ENCODE measurements at places on chromosomes 3 and 15.

GRCh38 chr3:17033516-17034168 is 148.9 kb downstream of the PLCL2 start:
- DNase-seq = no peak

DNA sequence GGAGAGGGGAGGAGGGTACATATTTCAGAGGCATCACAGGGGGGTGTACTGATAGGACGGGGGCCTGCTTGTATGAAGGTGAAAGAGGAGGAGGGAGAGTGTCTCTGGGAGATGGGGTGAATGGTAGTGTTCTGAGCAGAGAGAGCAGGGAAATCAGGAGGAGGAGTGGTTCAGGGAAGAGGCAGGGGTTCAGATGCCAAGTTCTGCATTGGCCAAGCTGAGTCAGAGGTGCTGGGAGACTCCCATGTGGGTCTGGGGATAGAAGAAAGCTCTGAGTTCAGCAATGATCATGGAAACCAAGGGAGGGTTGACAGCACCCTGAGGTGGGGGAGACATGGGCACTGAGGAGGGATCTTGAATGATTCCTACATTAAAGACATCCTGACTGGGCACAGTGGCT is 3.0 kb downstream of the CYP8B1 start:
- DNase-seq = no peak

GRCh38 chr3:54374214-54374852 is 252.0 kb downstream of the CACNA2D3 start:
- DNase-seq = peak; percentile 12

DNA sequence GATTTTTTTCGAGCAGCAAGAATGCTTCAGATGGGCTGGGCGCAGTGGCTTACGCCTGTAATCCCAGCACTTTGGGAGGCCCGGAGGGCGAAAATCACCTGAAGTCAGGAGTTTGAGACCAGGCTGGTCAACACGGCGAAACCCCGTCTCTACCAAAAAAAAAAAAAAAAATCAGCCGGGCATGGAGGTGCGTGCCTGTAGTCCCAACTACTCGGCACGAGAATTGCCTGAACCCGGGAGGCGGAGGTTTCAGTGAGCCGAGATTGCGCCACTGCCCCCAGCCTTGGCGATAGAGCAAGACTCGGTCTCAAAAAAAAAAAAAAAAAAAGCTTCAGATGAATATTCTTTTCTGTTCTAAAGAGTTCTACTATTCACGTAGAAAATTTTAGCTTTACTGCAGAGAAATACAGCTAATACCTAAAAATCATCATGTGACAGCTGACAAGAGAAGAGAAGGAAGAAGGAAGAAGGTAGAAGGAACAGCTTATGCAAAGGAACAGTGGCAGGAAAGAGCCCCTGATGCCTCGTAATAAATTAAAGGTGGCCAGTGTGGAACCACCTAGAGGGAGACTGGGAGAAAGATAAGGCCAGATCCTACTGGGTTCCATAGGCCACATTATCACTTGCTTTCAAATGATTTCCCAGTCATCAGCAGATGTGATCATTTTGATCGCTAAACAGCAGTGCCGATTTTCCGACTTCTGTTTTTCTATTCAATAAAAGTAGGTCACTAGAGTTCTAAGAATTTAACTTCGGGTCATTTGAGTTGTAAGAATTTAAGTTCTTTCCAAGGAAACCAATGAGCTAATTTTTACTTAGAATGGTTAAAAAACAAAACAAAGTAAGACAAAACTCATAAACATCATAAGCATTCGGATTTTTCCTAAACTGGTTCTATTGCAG is 1.5 kb downstream of the CMTM6 start:
- no peak for DNase-seq

DNA sequence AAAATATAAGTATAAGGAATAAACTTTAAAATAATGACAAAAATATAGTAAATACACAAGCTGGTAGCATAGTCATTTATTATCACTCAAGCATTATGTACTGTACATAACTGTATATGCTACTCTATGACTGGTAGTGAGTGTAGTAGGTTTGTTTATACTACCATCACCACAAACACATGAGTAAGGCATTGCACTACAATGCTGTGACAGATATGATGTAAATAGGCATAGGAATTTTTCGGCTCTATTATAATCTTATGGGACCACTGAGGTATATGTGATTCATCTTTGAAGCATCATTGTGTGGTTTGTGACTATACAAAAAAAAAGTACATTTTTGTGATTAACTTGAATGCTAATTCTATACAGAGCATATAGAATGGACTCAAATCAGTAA is 35.3 kb upstream of the FBN1 start:
- no peak for DNase-seq

DNA sequence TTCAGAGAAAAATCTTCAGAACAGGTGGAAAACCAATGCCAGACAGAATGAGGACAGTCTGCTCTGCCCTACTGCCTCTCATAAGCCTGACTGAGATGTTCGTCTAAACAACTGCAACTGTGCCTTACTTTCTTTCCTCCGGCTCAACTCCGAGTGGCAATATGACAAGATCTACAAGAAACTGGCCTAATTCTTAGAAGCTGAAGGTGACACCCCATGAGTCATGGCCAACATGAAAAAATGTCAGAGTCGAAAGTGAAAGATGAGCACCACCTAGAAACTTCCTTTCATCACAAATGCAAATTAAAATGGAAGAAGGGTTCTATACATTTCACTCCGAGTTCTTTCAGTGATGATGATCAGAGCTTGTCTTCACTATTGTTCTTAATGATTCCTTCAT is 12.9 kb downstream of the PCYT1A start:
- DNase-seq = peak; percentile 74

DNA sequence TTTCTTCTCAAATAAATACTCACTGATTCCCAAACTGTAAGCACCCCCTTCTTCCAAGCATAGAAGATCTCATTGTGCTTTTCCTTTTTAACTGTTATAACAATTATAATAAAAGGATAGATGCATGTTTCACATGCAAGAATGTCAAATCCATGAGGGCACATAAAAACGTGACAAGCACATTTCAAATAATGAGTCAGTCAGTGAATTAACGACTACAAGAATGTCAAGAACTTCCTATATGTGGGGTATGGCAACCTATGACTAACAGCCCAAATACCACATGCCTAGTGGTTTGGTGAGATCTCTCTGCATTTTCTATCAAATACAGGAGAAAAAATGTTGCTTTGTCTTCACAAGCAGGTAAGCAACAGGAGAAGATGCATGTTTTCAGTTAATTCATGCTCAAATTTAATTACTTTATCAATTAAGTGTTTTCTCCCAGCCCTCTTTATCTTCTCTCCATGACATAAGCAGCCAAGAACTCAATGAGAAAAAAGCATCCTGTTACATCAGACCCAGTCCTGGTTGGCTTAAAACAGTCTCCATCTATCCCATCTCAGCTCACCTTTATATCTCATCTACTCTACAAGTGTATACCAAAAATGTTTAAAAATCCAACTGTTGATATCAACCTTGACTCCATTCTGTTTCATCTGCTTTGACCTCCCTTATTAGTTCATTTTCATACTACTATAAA is 181.5 kb upstream of the LMCD1 start:
- DNase-seq = no peak

DNA sequence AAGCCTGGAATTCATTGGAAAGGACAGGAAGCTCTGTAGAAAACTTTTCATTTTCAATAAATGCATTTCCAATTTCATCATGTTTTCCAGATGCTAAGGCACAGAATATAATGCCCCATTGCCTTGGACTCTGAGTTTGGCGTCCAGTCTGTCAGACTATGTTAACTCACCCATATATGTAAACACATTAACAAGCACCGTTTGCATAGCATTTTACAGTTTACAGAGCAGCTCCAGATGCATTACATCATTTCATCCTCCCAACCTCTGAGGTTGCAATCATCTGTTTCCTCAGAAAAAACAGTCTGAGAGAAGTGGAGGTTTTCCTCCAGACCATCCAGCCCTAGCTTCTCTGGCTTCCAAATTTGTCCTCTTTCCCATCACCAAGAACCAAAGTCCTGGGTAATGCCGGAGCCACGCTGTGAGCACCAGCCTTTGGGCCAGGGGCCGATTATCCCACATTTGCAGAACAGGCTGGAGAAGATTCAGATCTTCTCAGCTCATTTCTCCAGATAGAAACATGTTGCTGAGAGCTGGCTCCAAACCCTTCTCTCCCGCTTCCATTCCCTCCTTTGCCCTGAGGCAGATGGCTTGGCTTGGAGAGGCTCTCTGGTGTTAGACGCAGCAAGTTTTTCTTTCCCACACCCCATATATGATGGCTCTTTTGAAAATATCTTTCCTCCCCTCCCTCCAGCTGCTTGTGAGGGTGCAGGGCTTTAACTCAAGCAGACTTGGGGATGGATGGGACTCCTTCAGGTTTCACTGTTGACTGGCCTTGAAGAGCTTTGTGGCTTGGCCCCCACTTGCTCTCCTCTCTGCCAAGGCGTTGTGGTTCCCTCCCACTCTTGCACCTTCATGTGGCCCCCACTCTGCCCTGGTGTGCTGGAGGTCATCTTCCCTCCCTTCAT is 26.0 kb downstream of the CYP19A1 start:
- no peak for DNase-seq

DNA sequence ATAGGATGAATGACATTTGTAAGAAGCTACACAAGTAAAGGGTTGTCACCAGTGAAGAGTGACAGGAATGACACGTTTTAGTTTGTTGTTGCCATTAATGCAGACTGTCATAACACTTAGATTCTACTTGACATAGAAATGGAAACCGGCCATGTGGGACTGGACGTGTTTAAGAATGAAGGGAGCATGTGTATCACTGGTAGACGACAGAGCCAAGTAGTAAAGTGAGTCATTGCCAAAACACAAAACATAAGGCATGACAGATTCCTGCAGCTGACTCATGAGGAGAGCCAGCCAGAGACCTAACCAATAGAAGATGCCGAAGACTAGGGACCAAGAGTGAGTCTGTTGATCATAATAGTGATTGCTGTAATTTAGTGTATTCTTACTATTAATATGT is 106.2 kb upstream of the PLAAT1 start:
- no peak for DNase-seq

DNA sequence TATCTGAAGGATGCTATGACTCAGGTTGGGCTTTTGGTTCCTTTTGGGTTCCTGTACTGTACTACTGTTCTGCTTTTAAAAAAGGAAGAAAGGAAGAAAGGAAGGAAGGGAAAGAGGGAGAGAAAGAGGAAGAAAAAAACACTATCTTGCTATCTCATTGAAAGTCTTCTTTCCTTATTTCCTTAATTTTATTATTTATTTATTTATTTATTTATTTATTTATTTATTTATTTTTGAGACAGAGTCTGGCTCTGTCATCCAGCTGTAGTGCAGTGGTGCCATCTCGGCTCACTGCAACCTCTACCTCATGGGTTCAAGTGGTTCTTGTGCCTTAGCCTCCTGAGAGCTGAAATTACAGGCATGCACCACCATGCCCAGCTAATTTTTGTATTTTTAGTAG is 198.9 kb upstream of the SOX2 start:
- no peak for DNase-seq

DNA sequence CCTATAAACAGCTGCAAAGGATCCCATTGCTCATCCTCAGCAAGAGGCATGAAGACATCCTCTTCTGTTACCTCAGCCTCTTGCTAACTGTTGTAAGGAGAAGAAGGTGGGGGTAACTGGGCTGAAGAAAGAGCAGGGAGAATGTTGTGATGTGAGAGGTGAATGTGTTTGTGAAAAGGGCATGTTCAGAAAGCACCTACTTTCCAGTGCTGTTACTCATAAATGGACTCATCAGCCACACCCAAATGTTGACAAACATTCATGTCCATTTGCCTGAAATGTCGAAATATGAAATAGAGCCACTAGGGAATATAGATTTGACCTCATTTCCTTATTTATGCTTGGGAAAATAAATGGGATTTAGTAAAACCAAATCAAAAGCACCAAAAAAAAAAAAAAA is 12.6 kb downstream of the SLC24A1 start:
- no peak for DNase-seq

DNA sequence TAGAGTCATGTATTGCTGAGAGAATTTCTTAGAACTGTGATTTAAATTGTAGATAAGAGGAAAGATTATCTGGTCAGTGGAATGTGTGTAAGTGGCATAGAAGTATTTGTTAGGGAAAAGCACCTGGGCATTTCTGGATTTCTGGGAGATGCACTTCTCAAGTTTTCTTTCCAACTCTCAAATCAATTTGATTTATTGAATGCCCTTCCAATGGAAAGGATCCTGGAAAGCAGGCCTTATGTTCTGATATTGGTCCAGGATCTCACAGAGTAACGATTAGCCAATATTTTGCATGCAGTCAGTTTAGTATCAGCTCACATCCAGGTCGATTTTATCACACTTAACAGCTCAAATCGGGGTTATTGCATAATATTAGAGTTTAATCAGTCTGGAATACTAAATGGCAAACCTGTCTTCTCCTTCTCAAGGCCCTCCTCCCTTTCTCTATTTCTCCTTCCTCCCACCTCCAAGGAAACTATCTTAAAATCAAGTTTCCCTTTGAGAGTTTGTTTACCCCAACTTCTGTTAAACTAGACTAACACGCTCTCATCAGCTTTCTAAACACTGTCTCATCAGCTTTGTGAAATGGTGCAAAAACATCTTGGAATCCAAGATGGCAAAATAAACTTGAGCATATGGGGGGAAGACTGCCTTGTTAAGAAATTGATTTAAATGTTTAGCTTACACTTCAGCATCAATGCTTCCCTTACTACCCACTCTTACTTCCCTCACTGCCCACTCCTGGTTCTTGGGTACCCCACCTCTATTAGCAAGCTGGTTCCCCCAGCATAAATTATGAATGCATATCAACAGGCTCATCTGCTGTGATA is 9.5 kb downstream of the SOX2 start:
- DNase-seq = no peak

- DNase-seq = no peak
Observed at GRCh38 chr3:127252446-127252845, 35.4 kb downstream of the PRR20G start.

GRCh38 chr3:160921020-160921635 is 165.1 kb downstream of the PPM1L start:
- no peak for DNase-seq

- DNase-seq = no peak
Observed at GRCh38 chr3:185979721-185980121, 41.9 kb upstream of the TRA2B start.

GRCh38 chr3:127019449-127019848 is 36.5 kb downstream of the PLXNA1 start:
- DNase-seq = no peak

DNA sequence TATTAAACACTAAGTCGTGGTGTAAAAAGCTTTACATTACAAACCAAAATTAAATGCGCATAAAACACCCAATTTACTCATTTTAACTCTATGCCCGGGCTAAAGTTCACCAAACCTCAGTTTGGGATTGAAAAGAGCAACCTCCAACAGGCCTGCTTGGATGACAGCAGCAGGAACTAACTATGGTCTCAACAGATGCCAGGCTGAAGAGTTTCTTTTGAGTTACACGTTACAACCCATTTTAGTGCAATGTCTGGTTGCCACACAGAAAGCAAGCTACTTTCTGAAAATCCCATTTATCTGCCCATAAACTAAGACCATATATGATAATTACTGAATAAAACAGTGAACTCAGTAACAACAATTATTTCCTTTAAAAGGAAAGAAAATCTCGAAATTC is 2.2 kb downstream of the SATB1 start:
- DNase-seq = no peak

DNA sequence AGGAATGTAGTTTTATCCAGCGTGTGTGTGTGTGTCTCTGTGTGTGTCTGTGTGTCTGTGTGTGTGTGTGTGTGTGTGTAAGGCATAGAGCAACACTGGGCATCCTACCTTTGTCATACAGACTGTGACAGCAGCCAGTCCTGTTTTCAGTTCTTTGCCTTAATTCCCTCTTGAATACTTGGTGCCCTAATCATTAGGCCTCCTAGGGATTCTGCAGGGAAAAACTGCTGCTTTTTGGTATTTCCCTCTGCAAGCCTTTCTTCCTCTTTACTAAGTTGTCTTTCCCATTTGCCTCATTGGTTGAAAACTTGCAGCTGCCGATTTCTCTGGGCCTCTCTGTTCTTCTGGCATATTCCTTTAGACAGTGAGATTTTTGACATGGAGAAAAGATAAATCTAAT is 9.2 kb downstream of the SLC25A36 start:
- DNase-seq = no peak

All from stimulated activated CD4-positive, alpha-beta T cell treated with anti-CD3 and anti-CD28 coated beads, Interleukin-1b, Interleukin-23, amount 100 ng/mL, for 48 hours (primary cell).